ENCODE measurements at places on chromosomes 1 and 21.
A peak's percentile ranks its signal among the peaks of the same experiment; 100 is the strongest.

DNA sequence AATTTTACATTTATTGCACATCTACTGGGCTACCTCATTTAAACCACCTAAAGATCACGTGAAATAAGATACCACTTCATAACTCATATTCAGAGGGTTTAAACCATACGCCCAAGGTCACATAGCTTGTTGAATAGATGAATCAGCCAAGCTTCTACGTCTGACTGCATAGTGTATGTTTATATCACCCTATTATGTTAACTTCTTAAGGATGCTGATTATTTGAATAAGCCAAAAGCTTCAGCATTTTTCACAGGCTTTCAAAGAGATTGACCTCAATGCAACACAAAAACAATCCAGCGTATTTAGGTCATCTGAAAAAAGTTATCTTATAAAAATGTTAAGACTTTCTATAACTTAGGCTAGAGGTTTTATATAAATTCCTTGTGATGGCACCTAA is 373.8 kb downstream of the TGFB2 start:
- no peak for DNase-seq

- DNase-seq: no peak
Observed at GRCh38 chr1:52753169-52753568, 26.9 kb downstream of the ZYG11B start.

- no peak for DNase-seq
Observed at GRCh38 chr1:238457610-238458009, 566.9 kb upstream of the ZP4 start.

GRCh38 chr1:94952539-94952938 is 25.6 kb upstream of the CNN3 start:
- DNase-seq: no peak

- DNase-seq: no peak
Observed at GRCh38 chr1:210684466-210685294, 356.0 kb downstream of the HHAT start.

DNA sequence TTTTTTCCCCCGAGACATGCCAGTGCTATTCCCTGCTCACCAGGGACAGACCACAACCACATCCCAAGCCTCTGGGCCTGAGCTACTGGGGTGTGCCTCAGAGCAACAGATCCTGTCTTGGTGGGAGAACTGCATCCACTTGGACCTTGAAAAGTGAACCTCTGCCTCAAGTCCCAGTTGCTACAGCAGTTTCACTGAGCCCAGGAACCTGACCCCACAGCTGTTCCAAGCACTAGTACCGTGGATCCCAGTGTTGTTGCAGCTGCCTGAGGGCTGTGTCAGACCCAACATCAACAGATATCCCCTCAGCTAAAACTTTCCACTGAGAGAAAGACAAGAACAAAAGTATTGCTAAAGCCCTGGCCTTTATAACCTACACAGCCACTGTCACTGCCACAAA is 373.0 kb downstream of the PLPP3 start:
- DNase-seq: no peak

DNA sequence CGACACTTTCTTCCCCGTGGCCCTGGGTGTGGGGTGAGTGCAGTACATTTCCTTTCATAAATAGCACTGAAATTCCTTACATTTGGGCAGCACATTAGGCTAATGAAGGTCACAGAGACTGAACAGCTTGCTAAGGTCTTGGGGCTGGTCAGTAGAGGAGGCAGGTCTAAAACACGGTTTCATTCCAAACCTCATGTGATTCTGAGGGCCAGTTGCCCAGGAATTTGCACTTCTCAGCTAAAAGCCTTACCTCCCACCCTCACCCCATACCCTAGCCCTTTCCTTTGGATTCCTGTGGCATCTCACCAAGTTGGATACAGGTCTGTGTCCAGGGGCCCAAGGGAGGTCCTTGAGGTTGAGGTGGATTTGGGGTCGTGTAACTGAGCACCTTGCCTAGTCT is 147.8 kb upstream of the CD34 start:
- DNase-seq: no peak

- DNase-seq: no peak
Observed at GRCh38 chr1:236717811-236718210, 31.5 kb downstream of the ACTN2 start.

DNA sequence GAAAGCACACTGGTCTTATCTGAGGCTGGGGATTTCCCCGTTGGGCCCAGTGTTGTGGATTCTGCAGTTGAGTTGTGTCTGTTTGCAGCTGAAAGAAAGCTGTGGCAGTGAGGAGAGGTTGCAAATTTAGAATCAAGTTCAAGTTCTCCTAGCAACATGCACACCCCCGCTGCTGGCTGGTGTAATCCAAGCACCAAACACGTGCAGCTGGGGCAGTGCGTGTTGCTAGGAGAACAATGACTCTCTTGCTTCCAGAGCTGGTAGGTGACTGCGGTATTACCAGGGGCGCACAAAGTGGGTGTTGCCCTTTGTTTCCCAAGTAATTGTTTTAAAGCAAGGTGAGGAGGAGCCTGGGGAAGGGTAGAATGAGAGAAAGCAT is 91.5 kb downstream of the IER5 start:
- DNase-seq: peak; percentile 55

GRCh38 chr1:25641931-25642573 is 25.5 kb downstream of the MAN1C1 start:
- no peak for DNase-seq

GRCh38 chr1:24386241-24386640 is 27.3 kb downstream of the STPG1 start:
- no peak for DNase-seq

DNA sequence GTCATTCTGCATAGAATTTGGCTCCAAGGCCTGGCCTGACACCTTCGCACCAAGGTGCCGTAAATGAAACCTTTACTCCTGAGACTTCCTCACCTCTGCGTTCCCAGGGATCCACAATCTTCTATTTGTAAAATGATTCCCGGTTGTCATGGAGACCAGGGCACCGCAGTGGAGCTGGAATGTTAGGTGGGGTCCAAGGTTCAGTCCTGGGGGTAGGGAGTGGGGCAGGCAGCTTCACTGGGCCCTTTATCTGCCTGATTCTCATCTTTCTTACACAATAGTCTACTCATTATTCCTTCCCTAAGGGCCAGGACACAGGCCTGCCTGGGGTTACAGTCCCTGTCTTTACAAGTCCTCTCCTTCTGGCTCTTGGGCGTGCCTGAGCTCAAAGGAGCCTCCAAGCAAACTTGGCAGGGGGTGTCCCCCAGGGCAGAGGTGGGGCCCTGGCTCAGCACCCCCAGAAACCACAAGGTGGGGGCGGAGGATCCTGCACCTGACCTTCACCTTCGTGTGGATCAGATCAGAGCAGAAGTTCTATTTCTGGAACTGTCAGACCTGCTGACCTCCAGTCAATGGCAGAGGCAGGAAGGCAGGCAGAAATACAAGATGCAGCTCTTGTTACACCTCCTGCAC is 51.1 kb downstream of the RIPK4 start:
- DNase-seq: no peak

- DNase-seq: no peak
Observed at GRCh38 chr1:215728169-215728568, 161.1 kb downstream of the KCTD3 start.

GRCh38 chr1:54323921-54324250 is 82.3 kb downstream of the SSBP3 start:
- DNase-seq: no peak

DNA sequence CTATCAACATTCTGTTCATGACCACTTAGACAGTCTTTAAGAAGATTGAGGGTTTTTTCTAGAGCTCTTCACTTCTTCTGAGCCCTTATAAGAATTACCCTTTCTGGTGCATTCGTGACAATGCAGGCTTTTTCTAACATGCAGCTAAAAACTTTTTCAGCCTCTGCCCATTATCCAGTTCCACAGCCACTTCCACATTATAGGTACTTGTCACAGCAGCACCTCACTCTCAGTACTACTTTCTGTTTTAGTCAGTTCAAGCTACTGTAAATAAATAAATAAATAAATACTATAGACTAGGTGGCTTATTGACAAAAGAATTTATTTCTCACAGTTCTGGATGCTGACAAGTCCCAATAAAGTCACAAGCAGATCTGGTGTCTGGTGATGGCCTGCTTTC is 284.4 kb upstream of the PKN2 start:
- DNase-seq: no peak

- DNase-seq: no peak
Observed at GRCh38 chr1:106680216-106680615, 376.3 kb upstream of the PRMT6 start.

DNA sequence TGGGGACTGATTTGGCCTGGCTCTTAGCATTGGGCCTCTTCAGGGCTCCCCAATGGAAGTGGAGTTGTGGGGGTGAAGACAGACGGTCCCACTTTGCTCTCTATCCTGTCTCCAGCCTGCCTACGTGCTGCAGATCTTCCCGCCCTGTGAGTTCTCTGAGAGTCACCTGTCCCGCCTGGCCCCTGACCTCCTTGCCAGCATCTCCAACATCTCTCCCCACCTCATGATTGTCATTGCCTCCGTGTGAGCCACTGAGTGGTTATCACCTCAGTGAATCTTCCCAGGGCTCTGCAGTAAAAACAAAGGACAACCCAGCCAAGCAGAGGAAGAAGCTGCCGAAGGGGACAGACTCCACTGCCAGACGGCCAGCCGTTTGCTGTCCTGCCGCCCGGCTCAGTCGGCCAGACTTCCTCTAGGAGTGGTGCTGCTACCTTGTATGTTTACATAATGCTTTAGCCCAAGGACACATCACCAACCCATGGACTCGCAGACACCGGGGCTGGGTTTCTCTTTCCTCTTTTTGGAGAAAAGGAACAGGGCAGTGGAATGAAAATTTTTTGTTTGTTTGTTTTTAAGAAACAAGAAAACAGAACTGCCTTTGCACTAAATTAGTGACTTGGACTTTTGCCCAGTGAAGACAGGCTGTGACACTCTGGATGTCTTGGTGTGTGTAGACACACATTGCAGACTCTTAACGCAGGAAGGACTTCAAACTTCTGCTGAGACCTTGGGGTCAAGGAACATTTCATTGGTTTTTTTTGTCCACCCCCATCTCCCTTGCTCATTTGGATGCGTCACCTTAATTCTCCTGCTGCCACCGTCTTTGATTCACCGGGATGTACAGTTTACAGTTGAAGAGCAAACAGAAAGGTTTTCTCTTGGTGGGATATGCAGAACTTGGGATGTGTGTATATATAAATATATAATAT is 36.5 kb downstream of the ZBTB17 start:
- DNase-seq: no peak

DNA sequence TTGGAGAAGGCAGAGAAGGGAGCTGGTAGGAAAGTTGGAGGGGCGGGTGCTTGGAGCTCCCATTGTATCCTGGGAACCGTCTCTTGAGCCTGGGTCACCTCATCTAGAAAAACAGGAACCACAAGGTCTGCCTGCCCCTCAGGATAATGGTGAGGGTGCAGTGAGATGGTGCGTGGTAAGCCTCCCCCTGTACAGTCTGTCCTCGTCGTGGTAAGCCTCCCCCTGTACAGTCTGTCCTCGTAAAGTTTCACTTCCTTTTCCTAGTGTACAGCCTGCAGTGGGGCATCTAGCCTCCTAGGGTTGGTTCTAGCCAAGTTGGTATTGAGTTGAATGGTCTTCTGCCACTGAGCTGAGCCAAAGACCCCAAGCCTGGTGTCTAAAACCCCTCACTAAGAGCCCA is 66.5 kb upstream of the IGSF21 start:
- DNase-seq: no peak

GRCh38 chr1:97902067-97902466 is 18.8 kb downstream of the DPYD start:
- no peak for DNase-seq

DNA sequence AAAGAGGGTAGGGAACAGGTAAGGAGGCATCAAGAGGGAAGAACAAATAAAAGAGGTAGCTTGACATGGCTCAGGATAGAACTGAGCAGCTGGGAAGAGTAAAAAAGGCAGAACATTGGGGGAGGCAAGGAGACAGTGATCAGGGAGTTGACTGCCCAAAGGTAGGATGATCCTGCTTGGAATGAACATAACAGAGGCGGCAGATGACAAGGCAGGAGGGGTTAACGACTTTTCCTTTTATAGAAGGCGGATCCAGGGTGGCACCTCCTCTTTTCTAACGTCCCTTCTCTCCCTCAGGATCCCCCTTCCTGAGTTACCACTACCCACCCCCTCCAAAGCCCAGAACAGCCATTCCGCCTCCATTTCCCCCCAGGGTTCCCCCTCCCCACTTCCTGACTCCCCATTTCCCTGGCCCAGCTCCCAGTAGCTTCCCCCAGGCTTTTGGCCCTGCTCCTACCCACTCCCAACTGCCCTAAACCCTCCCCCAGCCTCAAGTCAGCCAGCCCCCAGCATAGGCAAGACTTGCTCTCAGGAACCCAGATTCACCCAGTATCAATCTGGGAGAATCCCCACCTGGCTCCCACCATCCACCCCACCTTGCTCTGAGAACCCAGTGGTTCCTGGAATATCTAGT is 769 bp upstream of the ADAMTS4 start:
- no peak for DNase-seq

GRCh38 chr1:233625510-233625981 is 11.6 kb downstream of the KCNK1 start:
- no peak for DNase-seq

- peak; percentile 62 for DNase-seq
Observed at GRCh38 chr1:8472668-8473067, 154.8 kb downstream of the SLC45A1 start.

DNA sequence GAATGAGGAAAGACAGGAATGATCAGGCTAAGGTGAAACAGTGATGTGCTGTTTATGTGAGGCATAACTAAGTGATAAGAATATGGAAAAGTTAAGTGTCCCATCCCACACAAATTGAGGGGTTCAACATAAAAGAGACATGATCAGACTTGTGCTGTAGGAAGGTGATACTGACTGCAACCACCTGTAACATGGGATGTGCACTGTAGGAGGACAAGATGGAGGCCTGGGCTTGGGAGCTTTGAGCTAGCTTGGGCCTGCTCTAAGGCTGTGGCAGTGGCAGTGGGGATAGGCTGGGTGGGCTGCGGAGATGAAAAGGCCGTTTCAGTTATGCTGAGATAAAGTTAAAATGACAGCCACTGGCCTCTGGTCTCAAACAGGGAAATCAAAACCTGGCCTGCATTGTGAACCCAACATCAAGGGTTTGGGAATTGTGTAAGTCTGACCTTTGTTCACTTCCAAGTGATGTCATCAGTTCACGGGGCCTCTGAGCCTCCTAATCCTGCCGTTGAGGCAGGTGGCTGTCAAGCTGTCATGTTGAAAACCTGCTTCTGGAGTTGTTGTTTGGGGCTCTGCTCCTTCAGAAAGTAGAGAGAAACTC is 61.2 kb upstream of the TENT5C start:
- DNase-seq: no peak

DNA sequence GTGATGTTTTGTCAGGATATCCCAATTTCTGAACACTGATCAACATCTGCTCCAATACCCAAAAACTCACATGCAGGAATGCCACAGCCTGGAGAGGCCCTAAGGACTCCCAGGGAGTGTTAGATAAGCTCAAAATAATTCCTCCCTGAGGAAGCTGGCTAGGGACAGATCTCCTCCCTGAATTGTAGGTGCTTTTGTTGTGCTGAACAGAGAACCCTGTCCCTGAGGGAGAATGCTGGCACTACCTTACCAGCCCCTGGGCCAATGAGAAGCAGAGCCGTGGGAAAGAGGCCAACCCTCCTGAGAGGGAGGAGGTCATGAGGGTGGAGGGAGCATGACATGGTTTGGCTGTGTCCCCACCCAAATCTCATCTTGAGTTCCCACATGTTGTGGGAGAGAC is 73.6 kb upstream of the PTGFRN start:
- DNase-seq: no peak

All from activated naive CD4-positive, alpha-beta T cell treated with anti-CD3 and anti-CD28 coated beads, Interleukin-2, amount 50 U/mL, for 16 hours (primary cell).